ENCODE measurements at places on chromosomes 13 and 19. TPM values are rescaled to one million over a fixed set of nuclear protein-coding genes. Genes with fewer than 3 reads are reported as not detected.

DNA sequence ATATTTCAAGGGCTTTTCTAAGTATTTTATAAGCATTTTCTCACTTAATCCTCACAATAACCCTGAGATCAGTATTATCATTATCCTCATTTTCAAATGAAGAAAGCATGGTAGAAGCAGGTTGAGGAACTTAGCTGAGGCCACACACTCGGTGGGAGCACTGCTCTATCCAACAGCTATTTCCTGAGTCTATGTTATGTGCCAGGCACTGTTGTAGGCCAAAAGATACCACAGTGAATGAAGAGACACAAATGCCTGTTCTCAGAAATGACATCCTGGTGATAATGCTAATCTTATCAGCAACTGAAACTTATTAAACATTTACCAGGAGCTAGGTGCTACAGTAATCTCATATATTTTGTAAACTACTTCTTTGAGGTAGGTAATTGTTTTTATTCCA lies 553.9 kb upstream of the ARGLU1 start:
- ATAC-seq, result no peak

- no peak for ATAC-seq
These were observed 508.9 kb upstream of the ARGLU1 start for GRCh38 chr13:107076801-107077200.

- ATAC-seq, result no peak
These were observed 28.2 kb downstream of the GPC6 start for GRCh38 chr13:93254775-93255174.

- ATAC-seq, result peak; percentile 94
These were observed at the start of gene SLC27A1 for GRCh38 chr19:17470068-17470841. Gene SLC27A1 (plus strand): TSS chr19:17470524. CDS start chr19:17470541, 17 bp downstream.

Gene COL5A3
- total RNA-seq, result 9.8 TPM

Gene SHISA2
- total RNA-seq, result 0.69 TPM

GRCh38 chr19:51689751-51690453 lies 3.2 kb upstream of the SPACA6 start:
- ATAC-seq, result no peak

Gene RUBCNL
- 2.5 TPM for total RNA-seq

Gene CGB3
- not detected for total RNA-seq

DNA sequence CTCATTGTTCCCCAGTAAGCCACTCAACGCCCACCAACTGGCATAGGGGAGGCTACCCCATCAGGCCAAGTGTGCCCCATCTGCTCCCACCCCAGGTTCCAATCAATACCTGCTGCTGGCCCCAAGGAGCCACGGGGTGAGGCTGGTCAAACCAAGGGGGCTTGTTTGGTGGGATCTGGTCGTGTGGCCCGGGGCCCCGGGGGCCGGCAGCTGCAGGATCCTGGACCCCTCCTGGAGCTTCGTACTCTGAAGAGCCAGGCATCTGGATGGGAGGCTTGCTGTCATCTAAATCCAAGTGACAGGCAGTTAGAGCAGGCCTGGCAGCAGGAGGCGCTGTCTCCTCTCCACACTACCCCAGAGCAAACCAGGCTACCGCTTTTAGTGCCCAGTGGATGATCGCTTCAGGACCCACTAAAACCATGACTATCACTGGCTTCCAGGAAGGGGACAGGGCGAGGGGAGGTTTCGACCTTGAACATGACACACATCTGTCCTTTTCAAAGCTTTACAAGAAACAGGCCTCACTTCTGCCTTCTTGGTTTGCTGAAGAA lies 14.2 kb downstream of the CHERP start:
- ATAC-seq, result no peak

Gene ZNF763
- 4.5 TPM for total RNA-seq

Gene TLE6
- total RNA-seq, result 0.64 TPM

GRCh38 chr13:37686501-37686900 lies 87.9 kb upstream of the POSTN start:
- ATAC-seq, result no peak

GRCh38 chr13:110499621-110500281 lies 61.8 kb downstream of the RAB20 start:
- no peak for ATAC-seq

DNA sequence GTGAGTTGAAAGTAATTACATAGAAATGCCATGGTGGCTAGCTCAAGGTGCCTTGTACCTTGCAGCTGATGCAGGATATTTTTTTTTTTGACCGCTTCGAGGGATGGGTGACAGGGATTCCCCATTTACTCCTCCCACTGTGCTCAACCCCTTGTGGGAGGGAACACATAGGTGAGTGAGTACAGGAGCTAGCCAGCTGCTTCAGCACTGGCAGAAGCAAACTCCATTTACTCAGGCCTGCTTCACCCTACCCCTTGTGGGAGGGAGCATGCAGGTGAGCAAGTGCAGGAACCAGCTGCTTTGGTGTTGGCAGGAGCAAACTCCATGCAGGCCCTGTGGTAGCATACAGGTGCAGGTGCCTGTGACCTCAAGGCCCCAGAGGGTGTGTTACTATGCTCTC lies 330.1 kb downstream of the TDRD3 start:
- no peak for ATAC-seq

- ATAC-seq, result peak; percentile 80
These were observed at the start of gene COL5A3 for GRCh38 chr19:10010247-10010691. Gene COL5A3 (minus strand): TSS chr19:10010504. CDS start chr19:10010385, 119 bp downstream.

DNA sequence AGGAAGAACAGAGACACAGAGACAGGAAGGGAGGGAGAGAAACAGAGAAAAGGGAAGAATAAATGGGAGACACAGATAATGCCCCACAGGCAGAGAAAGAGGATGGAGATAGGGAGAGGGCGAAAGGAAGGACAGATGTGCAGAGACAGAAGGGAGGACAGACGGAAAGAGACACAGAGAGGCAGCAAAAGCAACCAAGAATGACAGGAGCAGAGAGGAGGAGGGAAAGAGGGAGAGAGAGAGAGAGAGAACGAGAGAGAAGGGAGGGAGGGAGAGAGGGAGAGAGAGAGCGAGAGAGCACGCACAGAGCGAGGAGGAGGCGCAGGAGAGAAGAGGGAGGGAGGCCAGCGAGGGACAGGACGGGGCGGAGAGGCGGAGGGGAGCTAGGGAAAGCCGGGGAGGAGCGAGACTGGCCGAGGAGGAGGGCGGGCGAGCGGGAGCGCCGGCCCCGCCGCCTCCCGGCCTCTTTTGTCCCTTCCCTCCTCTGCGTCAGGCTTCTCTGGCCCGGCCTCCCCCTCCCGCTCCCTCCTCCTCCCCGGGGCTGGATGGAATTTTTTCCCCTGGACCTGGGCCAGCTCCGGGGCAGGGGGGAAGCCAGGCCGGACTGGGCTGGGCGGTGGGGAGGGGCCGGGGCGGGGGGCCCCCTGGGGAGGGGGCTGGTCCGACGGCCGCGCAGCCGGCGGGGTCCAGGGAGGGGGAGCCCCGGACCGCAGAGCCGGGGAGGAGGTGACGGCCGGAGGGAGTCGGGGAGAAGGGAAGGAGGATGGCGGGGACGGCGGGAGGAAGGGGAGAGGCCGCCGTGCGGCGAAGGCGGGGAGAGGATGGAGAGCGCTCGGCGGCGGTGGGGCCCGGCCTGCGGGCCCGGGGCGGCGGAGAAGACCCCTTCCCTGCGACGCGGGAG lies 4.2 kb upstream of the SPACA6 start:
- peak; percentile 95 for ATAC-seq

Gene FAM32A
- 90.1 TPM for total RNA-seq

Measured in gastroesophageal sphincter (tissue), 4 donors.